ENCODE measurements at places on chromosomes 1 and 21. TPM values are rescaled to one million over a fixed set of nuclear protein-coding genes. Genes with fewer than 3 reads are reported as not detected.

GART gene
- total RNA-seq = 88.2 TPM

RNF19B gene
- 8.9 TPM for total RNA-seq

FLG2 gene
- not detected for total RNA-seq

HHAT gene
- 3.0 TPM for total RNA-seq

OR2L8 gene
- total RNA-seq = not detected

IL19 gene
- not detected for total RNA-seq

KLHDC9 gene
- total RNA-seq = 1.7 TPM

CFHR5 gene
- total RNA-seq = not detected

BATF3 gene
- 1.8 TPM for total RNA-seq

FALEC gene
- not detected for total RNA-seq

OLFML2B gene
- 5.3 TPM for total RNA-seq

NUF2 gene
- 22.1 TPM for total RNA-seq

CFHR2 gene
- total RNA-seq = not detected

RUNX3 gene
- not detected for total RNA-seq

CR1L gene
- total RNA-seq = not detected

RIPK4 gene
- not detected for total RNA-seq

TMEM269 gene
- total RNA-seq = not detected

Measured in HFFc6 (cell line).